ENCODE measurements at places on chromosomes 16 and 17.

- no peak for DNase-seq
These were observed 4.7 kb downstream of the KCTD5 start for GRCh38 chr16:2686912-2687507.

GRCh38 chr16:7111265-7111664 lies 221.4 kb upstream of the RBFOX1 start:
- no peak for DNase-seq

DNA sequence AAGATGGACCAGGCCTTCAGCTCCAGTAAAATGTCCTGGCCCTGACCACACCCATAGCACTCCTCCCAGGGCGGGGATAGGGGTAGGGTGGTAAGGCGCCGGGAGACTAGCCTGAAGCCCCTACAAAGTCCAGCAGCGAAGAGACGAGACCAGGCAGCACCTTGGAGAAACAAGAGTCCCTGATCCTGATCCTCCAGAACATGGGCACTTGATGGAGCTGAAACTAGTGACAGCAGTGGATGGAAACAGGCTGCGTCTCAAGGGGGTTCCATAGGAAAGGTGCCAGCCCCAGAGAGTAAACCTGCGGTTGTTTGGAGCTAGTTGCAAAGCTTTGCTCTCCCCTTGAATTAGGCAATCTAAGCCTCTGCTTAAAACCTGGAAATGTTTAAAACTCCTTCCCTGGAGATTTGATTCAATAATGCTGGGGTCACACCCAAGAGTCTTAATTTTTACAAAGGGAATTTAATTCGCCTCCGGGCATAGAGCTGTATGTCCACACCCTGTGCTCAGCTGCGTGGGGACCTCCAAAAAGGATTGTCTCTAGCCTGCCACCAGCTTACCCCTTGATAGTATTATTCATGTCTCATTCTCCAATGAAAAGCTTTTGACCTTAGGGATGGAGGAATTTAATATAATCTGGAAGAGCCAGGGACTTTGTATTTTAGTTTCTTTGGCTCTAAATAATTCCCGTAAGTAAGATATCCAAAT lies 258.6 kb downstream of the PMP22 start:
- DNase-seq = no peak

GRCh38 chr17:69500911-69501429 lies 86.5 kb downstream of the MAP2K6 start:
- peak; percentile 38 for DNase-seq

GRCh38 chr17:45131616-45132319 lies 547 bp downstream of the PLCD3 start:
- DNase-seq = peak; percentile 89

GRCh38 chr16:27625050-27625697 lies 75.2 kb downstream of the KATNIP start:
- DNase-seq = no peak

- peak; percentile 87 for DNase-seq
These were observed 9.6 kb upstream of the CES1 start for GRCh38 chr16:55842369-55843104.
